HepG2 (cell line): ENCODE measurements at places on chromosomes 1 and 21.

- DNase-seq: no peak
Observed at GRCh38 chr1:155847823-155848529, 9.0 kb downstream of the GON4L start.

DNA sequence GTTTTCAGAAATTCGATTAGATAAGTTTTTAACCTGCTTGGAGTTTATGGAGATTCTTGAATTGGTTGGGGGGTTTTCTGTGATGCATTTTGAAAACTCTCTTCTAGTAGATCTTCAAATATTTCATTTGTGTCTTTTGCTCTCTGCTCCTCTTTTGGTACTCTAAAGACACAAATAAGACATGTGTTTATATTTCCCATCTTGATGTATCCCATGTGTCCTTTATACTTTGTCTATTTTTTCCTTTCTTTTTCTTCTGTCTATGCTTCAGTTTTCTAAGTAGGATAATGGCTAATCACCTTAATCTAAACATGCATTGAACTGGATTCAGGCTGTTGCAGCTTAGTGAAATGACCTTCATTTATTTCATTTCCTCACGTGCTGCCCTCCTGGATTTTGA is 63.8 kb upstream of the C1orf87 start:
- no peak for DNase-seq

GRCh38 chr1:29052100-29052499 is 71.6 kb downstream of the TMEM200B start:
- DNase-seq: no peak

GRCh38 chr1:226318471-226318870 is 9.5 kb upstream of the LIN9 start:
- DNase-seq: no peak

GRCh38 chr21:14968821-14969220 is 96.0 kb downstream of the NRIP1 start:
- no peak for DNase-seq
